Activated T-cell treated with anti-CD3 and anti-CD28 coated beads for 4 hours (primary cell): ENCODE measurements at places on chromosomes 16 and 17.

DNA sequence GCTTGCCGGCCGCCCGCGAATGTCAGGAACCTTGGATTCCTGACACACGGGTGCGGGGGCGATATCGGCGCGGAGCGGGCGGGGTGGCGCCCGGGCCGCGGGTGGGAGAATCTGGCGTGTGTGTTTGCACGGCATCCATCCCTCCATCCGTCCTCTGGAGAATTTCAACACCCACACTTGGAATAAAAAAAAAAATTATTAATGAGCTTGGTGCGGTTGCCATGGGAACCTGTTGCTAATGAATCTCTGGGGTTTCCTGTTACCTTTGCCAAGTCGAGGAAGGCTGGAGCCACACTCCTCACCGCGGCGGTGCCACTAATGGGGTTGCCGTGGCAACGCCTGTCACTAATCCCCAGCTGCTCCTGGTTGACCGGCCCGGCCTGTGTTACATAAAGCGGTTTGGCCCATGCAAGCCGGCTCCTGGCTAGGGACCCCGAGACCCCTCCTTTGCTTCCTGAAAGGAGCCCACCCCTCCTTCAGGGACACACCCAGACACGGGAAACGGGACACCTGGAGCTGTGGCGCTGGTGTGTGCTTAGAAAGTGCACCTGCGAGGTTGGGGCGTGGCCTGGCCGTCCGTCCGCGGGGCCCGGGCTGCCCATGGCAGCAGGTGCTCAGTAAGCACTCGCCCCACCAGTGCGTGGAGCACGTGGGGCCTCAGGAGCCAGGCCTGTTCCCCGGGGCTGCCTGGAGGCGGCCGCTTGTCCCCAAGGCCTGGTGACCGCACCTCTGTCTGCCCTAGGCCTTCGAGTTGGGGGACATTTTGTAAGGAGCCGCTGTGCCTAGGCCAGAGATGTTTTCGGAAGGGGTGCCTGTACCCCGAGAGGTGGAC is 14.6 kb downstream of the CACNA1H start:
- DNase-seq: no peak

GRCh38 chr17:50062293-50063243 is 6.7 kb downstream of the ITGA3 start:
- no peak for DNase-seq

- DNase-seq: no peak
These were observed 3.8 kb upstream of the LIMD2 start for GRCh38 chr17:63703556-63704258.

DNA sequence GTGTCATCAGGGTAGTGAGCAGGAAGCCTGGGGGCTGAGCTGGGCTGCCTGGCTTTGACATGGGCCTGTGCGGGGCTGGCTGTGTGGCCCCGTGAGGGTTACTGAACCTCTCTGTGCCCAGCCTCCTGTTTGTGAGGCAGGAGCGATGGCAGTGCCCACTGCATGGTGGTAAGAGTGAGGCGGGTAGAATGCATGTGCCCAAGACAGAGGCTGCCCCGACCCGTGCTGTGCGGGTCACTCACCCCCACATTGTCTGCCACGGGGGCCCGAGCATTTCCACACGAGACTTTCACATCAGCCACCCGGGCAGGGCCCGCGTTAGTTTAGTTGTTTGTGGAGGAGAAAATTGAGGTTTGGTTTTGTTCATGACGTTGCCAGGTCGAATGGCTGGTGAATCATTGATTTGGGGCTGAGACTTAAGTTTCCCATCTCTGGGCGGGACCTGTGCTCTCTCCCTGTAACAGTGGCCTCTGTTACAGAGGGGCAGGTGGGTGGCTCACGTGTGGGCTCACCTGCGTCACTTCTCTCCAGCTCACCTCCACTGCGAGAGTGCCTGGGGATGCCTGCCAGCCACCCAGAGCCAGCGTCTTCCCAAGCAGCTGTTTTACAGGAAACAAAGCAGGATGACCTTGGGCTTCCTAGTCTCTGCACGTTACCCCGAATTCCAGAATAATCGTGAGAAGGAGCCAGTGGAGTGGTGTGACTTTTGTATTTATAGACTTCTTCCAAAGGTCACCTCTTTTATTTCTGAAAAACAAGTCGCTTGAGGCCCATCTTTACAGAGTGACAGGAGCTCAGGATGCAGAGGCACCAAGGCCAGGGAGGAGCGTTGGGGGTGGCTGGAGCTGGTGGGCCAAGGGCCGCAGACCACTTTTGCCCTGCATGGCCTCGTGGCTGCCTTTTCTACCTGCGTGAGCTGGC is 150.6 kb downstream of the RPTOR start:
- no peak for DNase-seq

- DNase-seq: peak; percentile 58
These were observed 16.1 kb downstream of the G6PC3 start for GRCh38 chr17:44086364-44087311.

DNA sequence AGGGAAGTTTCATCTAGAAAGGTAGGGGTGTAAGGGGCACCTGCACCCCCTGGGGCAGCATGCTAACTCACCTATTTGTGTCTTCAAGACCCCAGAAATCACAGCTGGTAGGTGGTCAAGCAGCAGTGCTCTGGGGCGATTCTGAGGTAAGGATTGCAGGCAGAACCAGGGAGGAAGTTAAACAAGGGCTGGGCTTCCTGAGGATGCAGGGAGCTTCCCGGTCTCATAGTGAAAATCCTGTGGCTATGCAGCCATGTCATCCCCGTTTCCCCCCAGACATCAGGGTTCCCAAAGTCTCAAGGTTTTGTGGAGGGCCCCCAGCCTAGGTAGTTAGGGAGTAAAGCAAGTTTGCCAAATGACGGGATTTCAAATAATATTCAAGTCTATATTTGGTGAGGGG is 78.5 kb downstream of the C16orf78 start:
- no peak for DNase-seq

DNA sequence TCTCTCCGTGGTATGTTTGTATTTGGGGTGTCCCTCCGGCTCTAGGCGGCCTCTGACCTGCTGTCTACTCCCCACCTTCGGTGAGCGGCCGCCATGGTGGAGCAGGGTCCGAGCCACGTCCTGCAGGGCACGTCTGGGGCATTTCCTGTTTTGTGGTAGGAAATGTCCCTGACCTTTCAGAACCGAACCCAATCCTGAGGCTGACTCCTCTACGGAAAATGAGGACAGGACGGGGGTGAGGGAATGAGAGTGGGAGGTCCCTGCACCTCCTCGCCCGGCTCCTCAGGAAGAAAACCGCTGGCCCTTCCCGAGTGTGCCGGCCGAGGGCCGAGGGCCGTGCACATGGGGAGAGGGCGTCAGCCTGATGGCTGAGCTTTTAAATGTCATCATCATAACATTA is 45.8 kb downstream of the WDR45B start:
- DNase-seq: no peak

- no peak for DNase-seq
These were observed 19.5 kb downstream of the USP7 start for GRCh38 chr16:8943966-8944759.

DNA sequence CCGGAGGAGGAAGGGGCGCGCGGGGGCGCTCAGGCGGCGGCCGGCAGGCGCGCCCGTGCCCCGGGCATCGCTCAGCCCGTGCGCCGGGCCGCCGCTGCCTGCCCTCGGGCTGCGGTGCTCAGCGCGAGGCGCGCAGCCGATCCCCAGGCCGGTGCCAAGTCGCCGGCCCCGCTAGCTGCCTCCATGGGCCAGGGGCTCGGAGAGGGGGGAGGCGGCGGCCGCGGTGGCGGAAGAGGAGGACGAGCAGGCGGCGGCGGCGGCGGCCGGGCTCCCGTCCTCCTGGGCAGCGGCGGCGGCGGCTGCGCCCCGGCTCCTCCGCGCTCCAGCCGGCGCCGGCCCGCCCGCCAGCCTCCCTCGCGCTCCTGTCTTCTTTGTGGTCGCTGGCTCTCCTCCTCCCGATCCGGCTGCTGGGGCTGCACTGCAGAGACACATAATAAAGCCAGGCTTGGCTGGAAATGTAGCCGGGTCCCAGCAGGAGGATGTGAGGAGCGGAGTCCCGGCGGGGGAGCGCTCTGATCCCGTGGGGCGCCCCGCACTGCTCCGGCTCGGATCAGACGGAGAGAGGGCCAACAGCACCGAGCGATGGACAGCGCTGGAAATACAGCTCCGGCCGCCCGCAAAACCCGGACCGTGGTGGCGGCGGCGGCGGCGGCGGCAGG is 889 bp upstream of the ZNF423 start:
- no peak for DNase-seq

- DNase-seq: no peak
These were observed 14.3 kb upstream of the GINS3 start for GRCh38 chr16:58377932-58378331.

DNA sequence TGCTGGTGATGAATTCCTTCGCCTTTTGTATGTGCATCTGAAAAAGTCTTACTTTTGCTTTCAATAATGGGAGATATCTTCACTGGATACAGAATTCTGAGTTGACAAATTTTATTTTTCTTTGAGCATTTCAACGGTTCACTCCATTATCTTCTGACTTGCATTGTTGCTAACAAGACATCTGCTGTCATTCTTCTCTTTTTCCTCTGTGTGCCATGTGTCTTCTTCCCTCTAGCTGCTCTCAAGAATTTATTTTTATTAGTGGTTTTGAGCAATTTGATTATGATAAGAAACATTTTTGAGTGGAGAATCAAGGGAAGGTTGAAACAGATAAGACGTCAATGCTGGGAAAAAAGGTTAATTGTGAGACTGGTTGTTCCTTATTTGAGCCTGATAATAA is 471.8 kb downstream of the CDH13 start:
- no peak for DNase-seq

DNA sequence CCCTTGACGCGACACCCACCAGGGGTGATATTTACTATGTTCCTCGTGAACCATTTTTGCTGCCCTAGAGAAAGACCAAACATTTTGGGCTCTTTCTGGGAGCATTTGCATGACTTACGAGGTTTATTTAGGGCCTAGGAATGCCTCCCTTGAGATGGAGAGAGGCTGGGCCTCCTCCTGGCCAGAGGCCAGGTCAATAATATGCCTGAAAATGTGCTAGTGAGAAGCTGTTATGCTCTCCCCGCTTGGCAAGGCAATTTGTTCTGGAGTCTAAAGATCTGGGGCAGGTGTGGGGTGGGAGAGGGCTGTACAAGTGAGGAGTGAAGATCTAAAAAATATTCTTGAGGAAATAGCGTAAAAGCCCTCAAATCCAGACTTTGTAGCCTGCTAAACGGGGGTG is 587.3 kb upstream of the CDH5 start:
- DNase-seq: no peak

DNA sequence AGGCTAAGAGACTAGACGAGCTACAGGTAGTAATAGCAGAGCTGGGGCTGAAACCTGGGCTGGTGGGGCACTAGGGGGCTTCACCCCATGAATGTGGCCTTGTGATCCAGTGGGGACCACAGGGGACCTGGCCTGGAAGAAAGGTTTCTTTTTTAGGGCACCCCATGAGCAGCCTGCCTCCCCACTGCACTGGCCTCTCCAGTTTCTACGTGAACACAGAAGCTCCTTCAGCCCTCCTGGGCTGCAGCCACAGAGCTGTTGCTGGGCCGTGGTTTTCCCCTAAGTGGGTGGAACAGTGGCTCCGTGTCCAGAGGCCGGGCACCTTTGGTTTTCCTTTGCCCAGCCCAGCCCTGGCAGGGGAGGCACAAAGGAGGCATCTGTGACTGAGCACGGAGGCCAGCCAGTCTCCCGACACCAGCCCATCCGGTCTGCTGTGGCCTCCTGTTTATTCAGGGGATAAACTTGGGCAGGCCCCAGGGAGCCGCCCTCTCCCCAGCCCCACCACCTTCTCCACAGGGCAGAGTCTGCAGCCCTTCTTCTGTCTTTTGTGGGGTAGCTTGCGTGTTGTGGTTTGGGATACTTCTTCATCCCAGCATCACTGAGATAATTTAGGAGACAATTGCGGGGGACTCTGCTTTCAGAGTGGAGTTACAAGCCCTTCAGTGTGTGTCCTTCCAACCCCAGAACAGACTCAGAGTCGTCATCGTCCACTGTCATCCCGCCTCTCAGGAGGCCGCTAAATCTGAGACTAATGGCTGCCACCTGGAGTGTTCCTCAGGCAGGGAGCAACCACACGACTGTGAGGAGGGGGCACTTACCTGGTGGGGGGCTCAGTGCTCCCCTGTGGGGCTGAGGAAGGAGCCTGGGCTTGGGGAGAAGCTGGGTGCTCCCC is 85.3 kb downstream of the RAB11FIP4 start:
- no peak for DNase-seq

DNA sequence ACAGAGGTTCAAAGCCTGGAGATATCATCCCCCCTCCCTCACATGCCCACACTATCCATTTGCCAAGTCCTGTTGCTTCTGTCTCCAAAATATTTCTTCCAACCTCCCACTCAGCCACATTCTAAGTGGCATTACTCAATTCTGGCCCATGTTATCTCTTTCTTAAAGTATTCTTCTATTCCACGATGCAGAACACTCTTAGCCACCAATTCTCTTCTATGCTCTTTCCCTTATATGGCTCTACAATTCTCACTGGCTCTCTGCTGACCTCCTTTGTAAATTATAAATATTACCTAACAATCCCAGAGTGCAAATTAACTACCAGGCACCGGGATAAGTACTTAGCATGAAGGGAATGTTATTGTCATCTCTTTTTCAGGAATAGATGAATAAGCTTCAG is 82.4 kb downstream of the KCNJ2 start:
- DNase-seq: no peak

DNA sequence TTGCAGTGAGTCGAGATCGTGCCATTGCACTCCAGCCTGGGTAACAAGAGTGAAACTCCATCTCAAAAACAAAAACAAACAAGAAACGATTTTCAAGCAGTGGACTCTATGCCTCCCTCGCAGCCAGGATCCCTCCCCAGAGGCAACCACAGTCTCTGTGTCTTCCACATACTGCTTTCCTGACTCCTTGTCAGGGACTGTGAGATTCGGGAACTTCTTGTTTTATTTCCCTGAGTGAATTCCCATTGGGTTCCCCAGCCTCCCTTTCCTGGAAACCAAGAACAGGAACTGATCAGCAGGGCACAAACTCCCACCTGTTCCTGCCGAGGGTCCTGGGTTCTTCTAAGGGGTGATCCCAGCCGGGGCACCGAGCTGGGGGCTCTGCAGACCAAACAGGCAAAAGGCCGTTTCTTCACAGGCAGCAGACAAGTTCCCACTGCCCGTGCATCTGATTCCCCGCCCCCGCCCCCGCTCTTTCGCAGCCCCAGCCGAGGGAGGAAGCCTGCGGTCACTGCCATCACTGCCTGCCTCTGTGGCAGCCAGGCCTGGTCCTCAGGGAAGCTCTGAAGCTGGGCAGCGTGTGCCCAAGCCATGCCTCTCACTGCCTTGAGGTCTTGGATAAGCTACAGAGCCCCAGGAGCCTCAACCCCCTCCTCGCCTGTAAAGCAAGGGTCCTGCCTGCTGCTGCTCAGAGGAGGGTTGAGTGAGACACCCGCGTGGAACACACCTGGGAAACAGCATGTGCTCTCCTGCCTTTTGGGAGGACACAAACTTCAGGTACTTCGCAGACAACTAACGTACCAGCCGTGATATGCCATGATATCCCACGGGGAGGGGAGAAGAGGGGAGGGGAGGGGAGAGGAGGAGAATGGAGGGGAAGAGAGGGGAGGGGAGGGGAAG is 5.5 kb upstream of the PIEZO1 start:
- DNase-seq: no peak

GRCh38 chr16:87297918-87298631 is 19.1 kb downstream of the C16orf95 start:
- peak; percentile 9 for DNase-seq
